ENCODE measurements at places on chromosomes 12 and 14.

GRCh38 chr12:112121780-112122565 lies 3.4 kb upstream of the TRAFD1 start:
- no peak for DNase-seq

DNA sequence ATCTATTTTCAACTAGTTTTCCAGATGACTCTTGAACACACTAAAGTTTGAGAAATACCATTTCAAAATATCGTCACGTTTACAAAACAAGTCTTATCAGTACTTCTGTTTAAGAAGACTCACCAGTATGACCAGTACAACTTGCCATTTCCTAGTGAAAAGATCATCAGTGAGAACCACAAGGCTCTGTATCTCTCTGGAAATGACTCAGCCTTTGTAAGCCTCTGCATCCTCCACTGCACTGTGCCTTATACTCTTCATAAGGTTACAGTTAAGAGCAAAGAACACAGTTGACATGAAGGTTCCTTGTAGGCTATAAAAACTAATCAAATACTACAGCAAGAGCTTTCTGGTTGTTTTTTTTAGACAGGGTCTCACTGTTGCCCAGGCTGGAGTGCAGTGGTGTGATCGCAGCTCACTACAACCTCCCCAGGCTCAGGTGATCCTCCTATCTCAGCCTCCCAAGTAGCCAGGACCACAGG lies 5.7 kb upstream of the VTI1B start:
- peak; percentile 15 for DNase-seq

DNA sequence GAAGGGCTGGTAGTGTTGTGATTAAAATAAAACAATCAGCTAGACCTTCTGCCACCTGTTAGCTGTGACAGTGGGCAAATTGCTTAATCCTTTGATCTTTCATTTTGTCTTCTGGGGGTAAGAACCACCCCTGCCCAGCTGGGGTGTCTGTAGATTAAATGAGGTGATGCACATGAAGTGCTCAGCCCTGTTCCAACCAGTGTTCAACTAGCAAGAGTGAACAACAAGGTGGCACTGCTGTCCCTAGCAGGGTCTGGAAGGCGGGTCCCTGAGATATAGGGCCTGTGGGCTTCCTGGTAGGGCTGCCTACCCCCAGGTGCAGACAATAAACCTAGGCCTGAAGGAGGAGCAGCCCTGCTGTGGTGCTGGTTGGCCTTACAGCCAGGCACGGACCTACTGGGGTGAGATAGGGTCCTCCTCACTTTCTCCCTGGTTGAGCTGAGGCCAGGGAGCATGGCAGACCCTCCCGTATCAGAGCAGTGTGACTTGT lies 60.6 kb downstream of the ARL6IP4 start:
- no peak for DNase-seq

- no peak for DNase-seq
Measured at GRCh38 chr12:113788020-113788856, 177.9 kb downstream of the RBM19 start.

GRCh38 chr12:79409562-79409961 lies 281.2 kb downstream of the PAWR start:
- DNase-seq: no peak

GRCh38 chr12:121560392-121561008 lies 20.3 kb downstream of the KDM2B start:
- DNase-seq: no peak

DNA sequence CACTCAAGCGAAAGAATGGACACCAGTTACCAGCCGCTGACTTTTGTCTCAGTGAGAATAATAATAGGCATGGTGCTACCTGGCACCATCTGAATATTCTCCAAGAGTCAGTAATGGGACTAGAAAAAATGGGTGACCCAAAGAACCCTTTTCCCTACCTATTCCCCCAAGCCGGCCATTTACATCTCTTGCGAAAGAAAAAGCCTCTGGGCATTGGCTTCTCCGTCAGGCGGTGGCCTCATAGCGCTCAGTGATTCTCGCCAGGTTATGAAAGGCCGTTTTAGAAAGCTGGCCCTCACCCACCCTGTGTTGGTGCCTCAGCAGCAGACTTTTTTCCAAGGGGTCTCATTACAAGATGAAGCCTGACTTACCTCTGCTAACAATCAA lies 523 bp upstream of the SLC6A15 start:
- no peak for DNase-seq

- no peak for DNase-seq
Measured at GRCh38 chr12:21826618-21826910, 52.1 kb upstream of the KCNJ8 start.

- DNase-seq: no peak
Measured at GRCh38 chr12:58293308-58293982, 352.1 kb downstream of the ATP23 start.

DNA sequence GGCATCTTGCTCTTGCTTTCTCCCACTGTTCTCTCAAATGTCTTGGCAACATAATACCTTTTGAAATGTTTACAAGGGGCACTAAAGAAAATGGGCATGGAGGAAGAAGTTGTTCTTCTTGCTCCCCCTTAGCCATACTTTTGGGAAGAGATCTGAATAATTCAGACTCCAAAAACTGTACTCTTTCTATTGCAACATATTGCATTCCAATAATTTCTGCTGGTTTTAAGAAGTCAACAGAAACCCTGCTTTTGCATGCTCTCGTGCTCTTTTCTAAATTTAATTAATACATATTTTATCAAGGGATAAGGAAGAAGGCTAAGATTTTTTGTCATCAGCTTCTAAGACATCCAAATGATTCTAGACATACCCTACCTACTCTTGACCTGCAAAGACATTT lies 409.9 kb upstream of the SOX5 start:
- DNase-seq: no peak

GRCh38 chr12:77102123-77102522 lies 36.8 kb upstream of the E2F7 start:
- no peak for DNase-seq

- no peak for DNase-seq
Measured at GRCh38 chr14:22713631-22713950, 52.9 kb upstream of the OXA1L start.

- peak; percentile 71 for DNase-seq
Measured at GRCh38 chr14:89720741-89721729, 233.5 kb downstream of the EFCAB11 start.
